ENCODE measurements at places on chromosomes 16 and 17.

DNA sequence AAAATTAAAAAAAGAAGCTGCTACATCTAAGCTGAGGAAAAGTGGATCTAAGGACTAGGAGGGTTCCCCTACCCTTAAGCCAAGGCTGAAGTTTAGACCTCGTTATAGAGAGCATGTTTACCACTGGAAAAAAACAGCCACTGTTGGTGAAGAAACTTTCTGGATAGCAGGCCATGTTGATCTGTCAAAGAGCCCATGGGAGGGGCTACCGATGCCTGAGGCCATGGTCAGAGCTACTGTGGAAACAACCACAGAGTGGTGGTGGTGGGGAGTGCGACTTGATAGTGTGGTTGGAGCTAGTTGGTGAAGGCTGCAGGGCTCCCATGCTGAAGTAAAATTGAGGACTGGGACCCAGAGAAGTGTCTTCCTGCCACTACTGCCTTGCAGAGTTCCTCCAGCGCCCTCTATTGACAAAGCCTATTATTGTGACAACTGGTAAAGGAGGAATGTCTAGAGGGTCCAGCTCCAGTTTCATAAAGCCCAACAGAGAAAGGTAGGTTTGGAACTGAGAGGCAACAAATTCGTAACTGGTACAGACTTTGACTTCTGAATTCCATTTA is 12.7 kb upstream of the FAM20A start:
- DNase-seq = peak; percentile 85

DNA sequence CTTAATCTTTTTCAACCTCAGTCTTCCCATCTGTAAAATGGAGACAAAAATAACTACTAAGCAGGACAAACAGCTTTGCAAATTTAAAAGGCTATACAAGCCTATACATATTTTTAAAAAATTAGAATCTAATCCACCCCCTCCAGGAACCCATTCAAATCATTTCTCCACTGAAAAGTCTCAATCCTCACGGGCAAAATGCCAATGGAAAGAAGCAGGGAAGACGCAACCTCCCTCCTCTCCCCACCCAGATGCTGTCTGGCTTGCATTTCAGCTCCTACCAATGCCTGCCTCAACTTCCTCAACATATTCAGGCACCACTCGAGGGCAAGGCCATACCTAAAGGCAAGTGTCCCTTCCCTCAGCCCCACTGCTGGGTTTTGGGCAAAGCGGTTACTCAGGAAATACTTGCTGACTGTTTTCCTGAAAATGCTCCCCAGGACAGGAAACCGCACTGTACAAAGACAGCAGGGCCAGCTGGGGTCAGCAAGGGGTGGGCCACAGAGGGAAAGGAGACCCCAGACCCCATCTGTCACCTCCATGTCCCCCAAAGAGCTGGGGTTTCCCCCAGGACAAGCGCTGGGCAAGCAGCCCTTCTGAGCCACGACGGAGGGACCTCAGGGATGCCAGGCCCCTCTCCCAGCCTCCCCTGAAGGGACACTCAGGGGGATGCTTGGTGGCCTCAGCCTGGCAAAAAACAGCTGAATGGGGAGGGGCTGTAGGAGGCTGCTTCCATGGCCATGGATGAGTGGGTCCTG is 47.7 kb upstream of the DOC2B start:
- no peak for DNase-seq

- no peak for DNase-seq
Measured at GRCh38 chr16:87601401-87601981, 817 bp upstream of the JPH3 start.

DNA sequence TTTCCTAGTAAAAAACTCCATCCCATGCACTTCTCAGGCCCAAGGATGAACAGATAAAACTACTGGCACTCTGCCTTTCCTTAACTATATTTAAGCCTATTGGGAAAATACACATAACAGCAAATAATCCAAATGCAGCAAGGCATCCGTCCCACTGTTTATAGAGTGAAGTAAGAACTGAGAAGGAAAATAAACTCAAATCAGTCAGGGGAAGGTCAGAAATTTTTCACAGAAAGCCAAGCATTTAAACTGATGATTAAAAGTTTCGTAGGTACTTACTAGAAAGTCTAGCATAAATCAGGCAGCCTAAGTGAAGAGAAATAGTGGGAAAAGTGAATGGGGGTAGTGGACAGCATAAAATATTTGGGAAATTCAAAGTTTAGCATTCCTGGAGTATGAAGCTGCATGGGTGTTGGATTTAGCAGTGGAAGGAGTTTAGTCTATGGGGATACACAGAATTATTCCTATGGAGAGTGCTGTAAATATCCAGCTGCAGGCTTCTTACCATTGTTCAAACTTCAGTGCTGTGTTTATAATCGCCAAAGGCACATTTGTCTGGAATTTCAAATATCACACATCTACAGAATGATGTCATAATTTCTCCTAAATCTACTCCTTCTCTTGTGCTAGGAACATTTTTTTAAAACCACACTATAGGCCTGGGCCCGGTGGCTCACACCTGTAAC is 1131.0 kb upstream of the GOT2 start:
- no peak for DNase-seq

DNA sequence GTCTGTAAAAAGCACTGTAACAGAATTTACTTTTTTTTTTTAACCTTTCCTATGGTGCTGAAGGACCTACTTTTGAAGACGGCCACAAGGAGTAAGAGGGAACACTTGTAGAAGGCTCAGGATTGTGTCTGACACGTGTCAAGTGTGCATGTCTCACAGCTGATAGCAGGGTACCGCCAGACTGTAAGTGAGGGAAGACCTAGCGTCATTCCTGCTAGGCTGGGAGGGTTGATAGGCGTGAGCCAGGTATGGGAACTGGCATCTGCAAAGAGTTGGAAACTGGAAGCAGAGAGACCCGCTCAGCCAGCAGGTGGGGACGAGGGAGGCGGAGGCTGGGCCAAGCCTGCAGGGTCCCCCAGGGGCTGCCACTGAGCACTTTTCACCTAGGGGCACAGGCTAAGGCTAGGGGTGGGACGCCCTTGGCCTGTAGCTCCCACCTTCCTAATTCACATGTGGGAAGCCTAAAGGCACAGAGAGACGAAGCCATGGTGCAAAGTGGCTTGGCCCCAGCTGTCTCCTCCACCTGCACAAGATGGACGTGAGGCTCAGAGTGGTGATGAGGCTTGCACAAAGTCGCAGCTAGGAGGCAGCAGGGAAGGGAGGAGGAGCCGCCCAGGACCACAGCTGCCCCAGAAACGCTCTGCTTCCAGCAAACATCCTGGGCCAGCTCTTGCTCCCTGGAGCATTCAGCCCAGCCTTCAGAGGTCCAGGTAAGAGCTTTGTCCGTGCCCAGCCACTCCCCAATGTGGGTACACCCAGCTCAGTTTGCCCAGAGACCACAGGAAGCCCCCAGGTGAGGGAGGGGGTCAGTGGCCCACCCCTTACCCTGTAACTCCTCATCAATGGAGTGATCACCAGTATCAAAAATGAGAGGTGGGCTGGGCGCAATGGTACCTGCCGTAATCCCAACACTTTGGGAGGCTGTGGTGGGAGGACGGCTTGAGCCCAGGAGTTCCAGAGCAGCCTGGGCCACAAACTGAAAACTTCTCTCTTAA is 18.9 kb downstream of the VASN start:
- no peak for DNase-seq

GRCh38 chr17:13638855-13639458 is 37.2 kb upstream of the HS3ST3A1 start:
- peak; percentile 74 for DNase-seq

- no peak for DNase-seq
Measured at GRCh38 chr17:64339516-64340490, 50.9 kb downstream of the PECAM1 start.

- peak; percentile 67 for DNase-seq
Measured at GRCh38 chr17:8300627-8301242, 5.5 kb upstream of the SLC25A35 start.

GRCh38 chr17:79112471-79112870 is 37.8 kb downstream of the ENGASE start:
- DNase-seq = no peak

DNA sequence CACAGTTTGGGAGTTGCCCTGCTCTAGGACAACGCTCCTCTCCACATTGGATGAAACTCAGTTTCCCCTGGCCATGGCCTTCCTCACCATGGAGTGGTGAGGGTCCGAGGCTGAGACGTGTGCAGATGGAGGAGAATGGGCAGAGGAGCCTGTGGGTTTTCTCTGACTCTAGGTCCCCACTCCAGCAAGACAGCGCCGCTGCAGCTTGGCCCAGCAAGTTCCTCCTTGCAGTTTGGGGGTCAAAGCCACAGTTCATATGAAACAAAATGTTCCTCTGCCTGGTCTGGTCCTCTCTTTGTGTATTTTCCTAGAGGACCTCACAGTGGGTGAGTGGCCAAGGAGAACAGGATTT is 2.3 kb downstream of the C16orf54 start:
- no peak for DNase-seq

DNA sequence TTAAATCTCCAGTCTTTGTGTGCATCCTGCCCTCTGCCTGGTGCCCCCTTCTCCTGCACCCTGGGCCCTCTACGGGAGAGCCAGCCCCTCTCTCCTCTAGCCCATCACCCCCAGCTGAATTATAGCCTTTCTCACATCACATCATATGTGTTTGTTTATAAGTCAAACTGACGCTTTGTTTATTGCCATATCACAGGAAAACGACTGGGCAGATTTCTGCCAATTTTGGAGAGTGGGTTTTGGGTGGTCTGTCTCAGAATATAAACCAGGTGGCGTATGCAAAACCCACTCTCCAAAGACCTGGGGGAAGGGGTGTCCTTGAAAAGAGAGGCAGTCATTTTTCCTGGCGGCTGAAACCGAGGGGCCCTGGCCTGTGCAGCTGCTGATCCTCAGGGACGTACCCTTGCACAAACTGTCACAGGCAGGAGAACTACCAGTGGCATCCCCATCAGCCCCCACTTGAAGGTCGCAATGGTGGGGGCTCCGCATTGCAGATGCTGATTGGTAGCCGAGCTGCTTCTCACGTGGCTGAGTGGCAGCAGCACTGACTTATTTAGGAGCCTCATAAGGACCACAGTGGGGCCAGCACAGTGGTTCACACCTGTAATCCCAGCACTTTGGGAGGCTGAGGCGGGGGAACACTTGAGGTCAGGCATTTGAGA is 34.8 kb upstream of the CDC42EP4 start:
- DNase-seq = no peak

GRCh38 chr17:10136258-10136981 is 62.0 kb downstream of the GAS7 start:
- DNase-seq = no peak

DNA sequence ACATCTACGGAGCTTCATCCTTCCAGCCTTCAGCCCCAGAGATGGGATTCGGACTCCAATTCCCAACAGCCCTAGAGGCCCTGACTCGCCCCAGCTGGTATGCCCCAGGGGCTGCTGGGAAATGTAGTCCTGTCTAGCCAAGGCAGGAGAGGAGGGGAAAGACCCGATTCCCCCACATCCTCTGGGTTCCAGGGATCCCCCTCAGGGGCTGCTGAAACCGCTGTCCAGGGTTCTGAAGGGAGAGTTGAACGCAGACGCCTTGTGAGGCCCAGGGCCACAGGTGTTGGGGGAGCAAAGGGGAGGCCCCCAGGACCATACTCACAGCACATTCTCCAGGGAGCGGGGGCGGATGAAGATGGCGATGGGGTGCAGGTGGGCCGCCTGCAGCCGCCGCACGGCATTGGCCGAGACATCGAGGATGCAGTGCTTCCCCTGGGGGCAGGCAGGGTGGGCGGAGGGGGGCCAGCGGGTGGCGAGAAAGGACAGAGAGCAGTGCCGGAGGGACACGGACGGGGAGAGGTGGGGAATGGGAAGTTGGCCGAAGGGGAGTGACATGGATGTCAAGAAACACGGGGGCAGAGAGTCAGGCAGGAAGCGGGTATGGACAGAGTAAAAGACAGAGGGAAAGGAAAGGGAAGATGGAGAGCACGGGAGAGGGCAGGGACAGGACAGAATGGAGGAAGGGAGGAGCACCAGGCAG is 12.6 kb upstream of the ASGR1 start:
- peak; percentile 17 for DNase-seq

DNA sequence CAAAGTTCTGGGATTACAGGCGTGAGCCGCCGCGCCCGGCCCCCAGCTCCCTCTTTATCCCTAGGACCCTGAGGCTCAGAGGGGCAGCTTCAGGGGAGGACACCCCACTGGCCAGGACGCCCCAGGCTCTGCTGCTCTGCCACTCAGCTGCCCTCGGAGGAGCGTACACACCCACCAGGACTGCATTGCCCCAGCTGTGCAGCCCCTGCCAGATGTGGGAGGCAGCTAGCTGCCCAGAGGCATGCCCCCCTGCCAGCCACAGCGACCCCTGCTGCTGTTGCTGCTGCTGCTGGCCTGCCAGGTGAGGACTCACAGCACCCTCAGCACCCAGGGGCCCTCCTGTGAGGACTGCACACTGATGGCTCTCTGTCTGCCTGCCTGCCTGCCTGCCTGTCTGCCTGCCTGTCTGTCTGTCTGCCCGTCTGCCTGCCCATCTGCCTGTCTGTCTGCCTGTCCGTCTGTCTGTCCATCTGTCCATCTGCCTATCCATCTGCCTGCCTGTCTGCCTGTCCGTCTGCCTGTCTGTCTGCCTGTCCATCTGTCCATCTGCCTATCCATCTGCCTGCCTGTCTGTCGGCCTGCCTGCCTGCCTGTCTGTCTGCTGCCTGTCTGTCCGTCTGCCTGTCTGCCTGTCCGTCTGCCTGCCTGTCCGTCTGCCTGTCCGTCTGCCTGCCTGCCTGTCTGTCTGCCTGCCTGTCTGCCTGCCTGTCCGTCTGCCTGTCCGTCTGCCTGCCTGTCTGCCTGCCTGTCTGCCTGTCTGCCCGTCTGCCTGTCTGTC is 5.0 kb downstream of the GCGR start:
- no peak for DNase-seq

DNA sequence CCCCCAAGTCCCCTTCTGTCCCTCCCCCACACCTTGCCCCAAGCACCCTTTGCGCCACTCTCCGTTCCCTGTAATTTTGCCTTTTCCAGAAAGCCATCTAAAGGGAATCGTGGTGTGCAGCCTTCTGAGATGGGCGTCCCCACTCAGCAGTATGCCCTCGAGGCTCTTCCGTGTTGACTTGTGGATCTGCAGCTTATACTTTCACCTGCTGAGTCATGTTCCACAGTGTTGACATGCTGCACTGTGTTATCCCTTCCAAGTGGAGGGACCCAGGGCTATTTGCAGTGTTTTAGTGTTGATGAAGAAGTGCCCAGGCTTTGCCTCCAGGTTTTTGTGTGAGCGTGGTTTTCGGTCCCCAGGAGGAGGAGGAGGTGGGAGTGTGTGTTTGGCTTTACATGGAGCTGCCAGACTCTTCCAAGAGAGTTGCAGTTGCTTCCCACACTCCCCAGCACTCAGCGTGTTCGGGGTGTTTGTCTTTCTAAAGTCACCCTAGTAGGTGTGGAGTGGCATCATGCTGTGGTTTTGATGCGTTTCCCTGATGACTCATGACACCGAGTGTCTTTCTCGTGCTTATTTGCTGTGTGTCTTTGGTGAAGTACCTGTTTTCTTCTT is 32.1 kb upstream of the JPT2 start:
- peak; percentile 65 for DNase-seq
